NCI-H187 (cell line): ENCODE measurements at places on chromosomes 12 and 14.

DNA sequence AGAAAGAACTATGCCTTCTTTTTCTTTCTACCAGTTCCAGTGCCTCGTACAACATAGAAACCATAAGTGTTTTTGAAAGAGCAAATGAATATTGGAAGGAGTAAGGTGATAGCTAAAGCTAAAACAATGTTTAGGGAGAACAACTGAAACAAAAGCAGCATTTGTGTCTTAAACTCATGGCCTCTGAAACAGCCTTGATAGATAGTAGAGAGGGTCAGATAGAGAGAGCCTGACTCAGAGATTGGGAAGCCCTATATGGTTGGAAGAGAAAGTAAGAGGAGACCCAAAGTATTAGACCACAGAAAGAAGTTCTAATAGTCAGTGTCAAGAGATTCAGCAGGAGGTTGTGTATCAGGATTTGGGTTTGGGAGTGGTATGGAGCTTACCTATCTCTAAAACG is 79.6 kb upstream of the IFNG-AS1 start:
- DNase-seq = no peak

DNA sequence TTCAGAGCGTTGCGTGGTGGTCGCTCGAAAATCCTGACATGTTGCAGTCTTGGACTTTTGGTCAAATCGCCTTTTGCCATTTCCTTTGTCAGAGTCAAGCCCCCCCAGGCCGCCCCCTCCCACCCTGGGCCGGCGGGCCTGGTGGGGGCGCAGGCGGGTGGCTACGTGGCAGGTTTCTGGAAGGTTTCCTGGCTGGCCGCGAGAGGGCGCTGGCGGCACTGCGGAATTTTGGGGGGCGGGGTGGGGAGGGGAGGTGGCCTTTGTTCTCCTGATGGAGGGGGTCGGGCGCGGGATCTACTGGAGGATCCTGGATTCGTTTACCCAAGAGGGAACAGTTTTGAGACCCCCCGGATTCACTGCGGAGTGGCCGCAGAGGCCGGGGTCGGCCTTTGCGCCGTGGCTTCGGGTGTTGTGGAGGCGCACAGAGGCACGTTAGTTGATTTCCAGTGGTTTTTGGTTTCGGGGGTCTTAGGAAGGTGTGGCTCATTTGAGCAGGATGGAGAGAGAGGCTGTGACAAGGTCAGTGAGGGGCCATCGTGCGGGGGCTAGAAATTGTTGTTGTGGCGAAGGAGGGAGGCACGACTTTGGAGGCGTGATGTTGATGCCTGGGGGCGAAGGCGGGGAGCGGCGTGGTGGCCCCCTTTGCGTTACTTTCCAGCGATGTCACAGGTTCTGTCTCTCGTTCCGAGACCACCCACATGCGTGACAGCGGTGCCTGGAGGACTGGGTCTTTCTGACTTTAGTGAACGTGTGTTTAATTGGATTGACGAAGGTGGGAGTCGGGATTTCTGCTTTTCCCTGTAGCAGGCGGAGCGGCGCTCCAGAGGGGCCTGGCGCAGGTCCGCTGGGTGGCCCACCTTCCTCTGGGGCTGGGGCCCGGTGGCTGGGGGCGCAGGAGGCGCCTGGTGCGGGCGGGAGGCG is 1.4 kb downstream of the MEG3 start:
- no peak for DNase-seq

DNA sequence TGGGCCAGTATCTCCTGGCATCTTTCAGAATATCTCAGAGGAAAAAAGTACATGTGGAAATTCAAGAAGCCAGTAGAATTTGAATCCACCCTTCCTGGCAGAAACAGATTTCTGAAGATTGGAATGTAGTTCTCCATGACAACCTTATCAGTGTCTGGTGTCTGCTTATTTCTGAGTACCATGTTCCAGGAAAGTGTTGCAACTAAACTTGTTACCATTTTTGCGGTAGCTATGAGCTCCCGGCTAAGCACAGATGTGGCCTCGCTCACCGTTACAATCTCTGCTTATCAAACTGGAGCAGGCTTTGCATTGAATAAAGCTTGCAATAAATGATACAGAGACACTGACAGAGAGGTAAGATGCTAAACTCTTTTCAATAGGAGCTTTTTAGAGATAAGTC is 13.0 kb upstream of the ITPR2 start:
- DNase-seq = no peak

DNA sequence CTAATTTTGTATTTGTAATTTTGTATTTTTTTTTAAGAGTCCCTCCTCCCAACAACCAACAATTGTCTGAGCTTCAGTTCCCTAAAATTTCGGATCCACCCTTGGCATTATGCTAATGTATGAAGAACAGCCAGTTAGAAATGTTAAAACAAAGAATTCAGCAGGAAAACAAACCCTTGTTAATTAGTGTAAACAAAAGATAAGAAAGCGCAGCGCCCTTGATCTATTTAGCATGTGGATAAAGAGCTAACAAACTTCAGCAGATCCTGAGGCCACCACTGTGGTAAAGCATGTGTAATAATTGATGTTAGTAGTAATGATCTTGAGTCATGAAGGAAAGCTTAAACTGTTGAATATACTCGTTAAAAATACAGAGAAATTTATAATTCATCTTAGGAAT is 199.8 kb downstream of the TMX1 start:
- DNase-seq = no peak

- DNase-seq = no peak
Measured at GRCh38 chr12:87793131-87793530, 236.1 kb downstream of the C12orf50 start.

GRCh38 chr14:104559804-104560585 is 19.6 kb upstream of the C14orf180 start:
- no peak for DNase-seq

GRCh38 chr12:12349711-12350665 is at the start of gene MANSC1:
MANSC1 (minus strand) TSS chr12:12350242; CDS start chr12:12343314, 6,928 bp downstream.
- peak; percentile 51 for DNase-seq

DNA sequence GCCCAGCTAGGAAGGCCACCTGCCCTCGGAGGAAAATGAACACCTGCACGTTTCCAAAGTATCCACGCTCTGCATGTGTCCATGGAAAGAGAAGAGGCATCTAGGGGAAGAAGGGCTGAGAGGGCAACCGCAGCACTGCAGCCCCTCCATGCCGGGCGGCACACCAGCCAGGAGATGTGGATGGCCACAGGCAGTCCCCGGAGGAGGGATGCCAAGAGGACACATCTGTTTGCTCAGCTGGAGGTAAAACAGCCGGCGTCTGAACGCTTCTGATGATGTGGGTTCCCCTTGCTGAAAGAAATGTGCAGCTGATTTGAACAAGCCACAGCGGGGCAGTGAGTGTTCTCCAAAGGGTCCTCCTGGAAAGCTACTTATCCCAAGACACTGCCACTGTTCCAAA is 34.0 kb downstream of the CHGA start:
- peak; percentile 74 for DNase-seq

DNA sequence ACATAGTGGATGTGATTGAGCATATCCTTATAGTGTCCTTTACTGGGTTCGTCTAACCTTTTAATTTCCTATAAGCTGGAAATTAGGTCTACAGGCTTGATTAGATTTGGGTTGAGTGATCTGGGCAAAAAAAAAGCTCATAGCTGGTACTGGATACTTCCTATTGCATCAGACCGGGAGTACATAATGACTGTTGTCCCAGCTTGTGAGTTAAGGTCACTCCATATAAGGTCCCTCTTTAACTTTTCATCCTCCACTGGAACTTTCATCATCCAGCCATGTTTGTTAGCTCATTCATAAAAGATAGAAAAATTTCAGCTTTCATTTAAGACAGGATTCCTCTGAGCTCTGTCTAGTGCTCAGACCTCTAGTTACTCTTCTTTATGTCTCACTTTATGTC is 80.8 kb downstream of the C14orf132 start:
- DNase-seq = no peak
